ENCODE measurements at places on chromosomes 5 and 9.

DNA sequence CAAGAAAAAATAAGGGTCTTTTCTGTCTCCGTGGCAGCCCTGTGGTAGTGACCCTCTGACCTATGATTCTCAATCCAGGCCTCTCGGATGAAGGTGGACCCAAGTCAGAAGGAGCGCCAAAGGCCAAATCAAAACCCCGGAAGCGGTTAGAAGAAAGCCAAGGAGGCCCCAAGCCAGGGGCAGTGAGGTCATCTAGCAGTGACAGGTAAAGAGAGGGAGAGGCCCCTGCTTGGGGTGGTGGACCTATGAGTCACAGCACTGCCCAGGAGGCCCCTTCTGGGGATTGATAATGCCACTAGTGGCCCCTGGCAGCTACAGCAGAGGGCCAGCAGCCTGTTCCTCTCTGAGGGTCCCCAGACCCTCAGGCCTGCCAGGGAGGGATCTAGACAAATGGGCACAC lies 6.4 kb upstream of the SLC2A8 start:
- DNase-seq = no peak

- peak; percentile 71 for DNase-seq
Measured at GRCh38 chr9:23567516-23568165, 258.4 kb downstream of the ELAVL2 start.

DNA sequence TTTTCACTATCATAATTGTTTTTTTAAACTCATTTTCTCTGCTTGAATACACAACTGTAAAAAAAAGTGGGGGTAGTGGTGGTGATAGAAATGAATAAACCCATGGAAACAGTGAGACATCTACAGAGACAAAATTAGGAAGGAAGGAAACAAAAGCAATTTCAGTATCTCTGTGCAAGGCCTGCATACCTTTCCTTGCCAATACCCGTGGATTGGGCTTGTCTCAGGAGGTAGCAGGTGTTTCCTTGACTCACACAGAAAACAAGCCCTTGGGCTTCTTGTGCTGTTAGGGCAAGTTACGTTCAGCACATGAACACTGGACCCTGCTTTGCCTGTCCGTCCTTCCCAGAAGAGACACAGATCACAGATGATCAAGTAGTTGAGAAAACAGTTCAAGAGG lies 372.2 kb downstream of the ZSWIM6 start:
- DNase-seq = peak; percentile 37

GRCh38 chr9:13447843-13448422 lies 168.4 kb upstream of the MPDZ start:
- peak; percentile 68 for DNase-seq

DNA sequence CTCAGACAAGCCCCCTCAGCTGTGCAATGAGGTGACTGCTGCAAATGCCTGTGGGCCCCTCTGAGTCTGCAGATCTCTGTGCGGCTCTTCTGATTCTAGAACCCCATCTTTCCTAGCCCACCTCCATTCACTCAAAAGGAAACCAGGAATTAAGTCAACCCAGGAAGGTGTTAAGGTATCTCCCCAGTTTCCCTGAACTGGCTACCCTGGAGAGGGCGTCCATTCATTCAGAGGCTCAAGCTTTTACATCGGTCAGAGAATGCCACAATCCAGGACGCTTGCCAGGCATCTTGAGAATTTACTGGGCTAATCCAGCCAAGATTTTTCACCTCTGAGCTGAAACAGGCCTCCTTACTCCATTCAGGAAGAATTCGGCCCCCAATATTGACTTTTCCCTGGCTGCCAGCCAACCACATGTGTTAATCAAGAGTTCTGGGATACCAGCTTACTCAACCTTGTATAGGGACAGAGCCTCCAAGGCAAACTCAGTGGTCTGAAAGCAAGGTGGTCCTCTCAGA lies 889 bp upstream of the ADAMTS12 start:
- peak; percentile 72 for DNase-seq

DNA sequence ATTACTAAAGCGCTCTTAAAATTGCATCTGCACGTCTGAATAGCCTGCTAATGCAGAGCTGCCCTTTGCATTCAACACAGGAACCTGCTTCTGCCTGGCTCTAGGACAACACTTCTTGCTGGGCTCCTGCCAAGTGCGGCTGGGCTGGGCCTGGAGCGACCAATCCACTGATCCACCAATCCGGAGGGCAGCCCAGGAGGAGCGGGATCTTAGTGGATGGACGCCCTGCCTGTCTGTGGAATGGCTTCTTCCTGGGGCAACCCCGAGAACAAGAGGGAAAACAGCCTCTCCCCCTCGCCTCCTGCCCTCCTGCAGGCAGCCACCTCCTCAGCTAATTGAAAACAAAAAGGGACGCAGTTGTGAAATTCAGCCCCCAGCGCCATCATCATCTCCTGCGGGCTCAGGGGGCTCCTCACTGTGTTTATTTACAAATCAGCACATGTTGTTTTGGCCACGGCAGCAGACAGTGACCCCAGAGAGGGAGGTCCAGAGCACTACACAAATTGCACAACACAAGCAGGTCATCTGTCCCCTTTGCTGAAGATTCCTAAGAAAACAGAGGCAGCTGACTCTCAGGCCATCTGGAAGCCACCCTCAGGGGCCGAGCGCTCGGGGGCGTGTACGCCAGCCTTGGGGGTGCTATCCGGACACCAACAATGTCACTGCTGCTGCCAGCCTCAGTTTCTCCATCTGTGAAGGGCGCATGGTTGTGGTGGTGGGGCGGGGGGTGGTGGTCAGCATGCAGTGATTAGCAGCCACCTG lies 57.3 kb downstream of the GADD45G start:
- DNase-seq = peak; percentile 99

DNA sequence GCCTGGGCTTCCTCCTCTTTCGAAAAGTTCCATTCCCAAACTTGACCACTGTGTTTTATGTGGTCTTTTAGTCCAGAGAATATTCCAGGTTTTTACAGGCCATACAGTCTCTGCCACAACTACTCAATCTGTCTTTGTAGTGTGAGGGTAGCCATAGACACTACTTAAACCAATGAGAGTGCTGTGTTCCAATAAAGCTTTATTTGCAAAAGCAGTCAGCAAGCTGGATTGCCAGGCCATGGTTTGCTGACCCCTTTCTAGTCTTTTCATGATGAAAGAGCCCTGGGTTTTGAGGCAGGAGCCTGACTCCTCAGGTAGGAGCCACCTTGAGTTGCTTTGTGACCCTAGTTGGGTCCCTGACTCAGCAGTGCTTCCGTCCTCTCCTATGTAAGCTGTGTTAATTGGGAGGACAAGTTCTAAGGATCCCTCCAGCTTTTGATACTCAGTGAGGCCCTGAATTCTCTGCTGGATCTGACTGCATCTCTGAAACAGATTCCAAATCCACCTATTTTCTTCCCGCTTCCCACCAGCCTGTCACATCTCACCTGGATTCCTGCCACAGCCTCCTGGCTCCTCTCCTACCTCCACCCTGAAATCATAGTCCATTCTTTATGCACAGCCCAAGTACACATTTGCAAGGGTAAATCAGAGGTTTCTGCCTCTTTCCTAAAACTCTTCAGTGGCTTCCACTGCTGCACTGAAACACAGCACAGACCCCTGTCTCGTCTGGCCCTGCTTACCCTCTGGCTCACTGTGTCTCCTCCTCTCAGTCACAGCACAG lies 13.5 kb downstream of the GALNT10 start:
- no peak for DNase-seq

GRCh38 chr9:69542942-69543704 lies 129.0 kb downstream of the APBA1 start:
- DNase-seq = peak; percentile 52

DNA sequence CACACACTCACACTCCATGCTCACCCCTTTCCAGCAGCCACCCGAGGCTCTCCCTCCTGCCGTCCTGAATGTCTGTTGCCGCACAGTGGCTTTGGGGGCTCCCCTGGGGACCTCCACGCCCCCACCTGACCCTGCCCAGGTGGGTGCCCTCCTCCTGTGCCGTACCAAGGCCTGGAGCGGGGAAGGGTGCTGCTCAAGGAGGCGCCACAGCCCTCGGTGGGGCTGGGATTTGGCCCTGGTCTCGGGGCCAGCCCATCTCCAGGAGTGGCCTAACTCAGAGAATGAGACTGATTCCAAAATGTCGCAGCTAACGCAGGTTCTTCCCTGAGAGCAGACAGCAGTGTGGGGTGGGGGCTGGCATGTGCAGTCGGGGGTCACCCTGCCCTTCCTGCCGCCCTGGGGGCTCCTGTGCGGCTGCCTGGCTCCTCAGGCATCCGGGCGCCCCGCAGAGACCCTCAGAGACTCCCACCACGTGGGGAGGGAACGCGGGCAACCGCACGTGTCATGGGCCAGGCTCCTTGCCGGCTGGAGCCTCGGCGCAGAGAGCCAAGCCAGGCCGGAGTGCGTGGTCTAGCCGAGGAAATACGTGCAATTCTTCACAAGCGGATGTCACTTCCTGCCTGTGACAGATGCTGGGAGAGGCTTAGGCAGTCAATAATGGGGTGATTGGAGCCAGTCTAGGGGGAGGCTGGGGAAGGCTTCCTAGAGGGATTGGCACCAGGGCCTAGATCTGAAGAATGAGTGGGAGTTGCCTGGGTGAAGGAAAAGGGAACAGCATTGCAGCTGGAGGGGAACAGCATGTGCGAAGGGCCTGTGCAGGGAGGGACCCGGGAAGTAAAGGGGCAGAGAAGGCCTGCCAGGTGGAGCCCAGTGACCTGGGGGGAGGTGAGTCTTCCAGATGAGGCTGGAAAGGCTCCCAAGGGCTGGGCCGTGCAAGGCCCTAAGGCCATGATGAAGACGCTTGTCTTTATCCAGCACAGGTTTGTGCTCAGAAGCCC lies 44.1 kb downstream of the C9orf50 start:
- DNase-seq = peak; percentile 70

GRCh38 chr9:91755761-91756509 lies 194.1 kb downstream of the ROR2 start:
- DNase-seq = no peak

DNA sequence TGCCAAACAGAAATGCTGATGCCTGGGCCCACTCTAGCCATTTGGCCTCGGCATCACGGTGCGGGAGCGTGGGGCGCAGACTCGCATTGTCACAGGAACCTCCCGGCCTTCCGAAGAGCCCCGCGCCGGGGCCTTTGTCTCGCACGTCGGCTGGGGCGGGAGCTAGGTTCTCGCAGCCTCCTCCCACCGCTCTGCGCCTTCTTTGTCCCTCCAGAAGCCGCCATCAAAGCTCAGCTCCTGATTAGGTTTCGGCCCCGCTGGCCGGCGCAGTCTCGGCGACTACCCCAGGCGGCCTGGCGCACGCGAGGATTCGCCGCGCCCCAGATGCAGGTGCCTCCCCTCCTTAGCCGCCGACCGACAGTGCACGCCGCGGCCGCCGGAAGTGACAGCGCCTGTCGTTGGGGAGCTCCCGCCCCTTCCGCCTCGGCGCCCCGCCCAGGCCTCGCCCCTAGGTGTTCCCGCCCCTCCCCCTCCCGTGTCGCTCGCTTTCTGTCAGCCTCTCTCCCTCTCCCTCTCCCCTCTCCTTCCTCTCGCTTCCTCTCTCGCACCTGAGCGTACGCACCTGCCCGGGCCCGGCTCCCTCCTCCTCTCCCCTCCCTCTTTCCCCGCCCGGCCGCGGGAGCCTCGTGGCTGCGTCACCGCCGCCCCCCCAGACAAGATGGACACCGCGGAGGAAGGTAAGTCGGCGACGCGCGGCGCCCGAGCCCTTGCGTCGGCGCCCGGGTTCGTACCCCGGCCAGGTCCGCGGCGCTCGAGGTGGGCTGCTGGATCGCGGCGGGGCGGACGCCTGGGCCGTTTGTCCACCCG lies at the start of gene MARCHF6:
TSS of gene MARCHF6 (plus strand) at position 455 of the 807 bp plus-strand sequence. CDS start at position 659, 204 bp downstream.
- peak; percentile 96 for DNase-seq

DNA sequence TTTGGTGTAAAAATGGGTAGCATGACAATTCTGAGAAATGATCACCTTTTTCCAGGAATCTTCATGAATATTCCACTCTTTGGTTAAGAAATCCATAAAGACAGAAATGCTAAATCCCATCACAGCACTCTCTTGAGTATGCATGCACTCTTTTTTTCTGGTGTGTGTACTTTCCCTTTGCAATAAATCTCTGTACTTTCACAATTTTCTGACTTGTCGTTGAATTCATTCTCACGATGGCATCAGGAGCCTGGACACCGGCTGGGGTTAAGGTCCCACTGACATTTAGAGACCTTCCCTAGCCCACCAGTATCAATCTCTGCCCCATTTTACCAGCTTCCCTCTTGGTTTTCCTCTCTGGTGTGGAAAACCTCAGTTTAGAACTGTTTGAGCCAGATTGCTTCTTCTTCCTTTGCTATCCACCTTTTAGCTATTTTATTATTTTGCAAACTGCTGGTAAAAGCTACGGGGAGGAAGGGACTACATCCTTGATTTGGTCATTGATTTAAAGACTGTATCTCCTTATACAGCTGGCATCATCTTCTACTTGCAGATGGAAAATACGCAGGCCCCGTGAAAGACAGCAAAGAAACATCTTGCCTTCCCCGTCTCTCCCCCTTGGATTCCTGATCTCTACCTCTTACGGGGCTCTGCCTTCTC lies 59.9 kb upstream of the ZFR start:
- DNase-seq = peak; percentile 35

GRCh38 chr5:44907396-44907795 lies 98.6 kb downstream of the MRPS30 start:
- no peak for DNase-seq

DNA sequence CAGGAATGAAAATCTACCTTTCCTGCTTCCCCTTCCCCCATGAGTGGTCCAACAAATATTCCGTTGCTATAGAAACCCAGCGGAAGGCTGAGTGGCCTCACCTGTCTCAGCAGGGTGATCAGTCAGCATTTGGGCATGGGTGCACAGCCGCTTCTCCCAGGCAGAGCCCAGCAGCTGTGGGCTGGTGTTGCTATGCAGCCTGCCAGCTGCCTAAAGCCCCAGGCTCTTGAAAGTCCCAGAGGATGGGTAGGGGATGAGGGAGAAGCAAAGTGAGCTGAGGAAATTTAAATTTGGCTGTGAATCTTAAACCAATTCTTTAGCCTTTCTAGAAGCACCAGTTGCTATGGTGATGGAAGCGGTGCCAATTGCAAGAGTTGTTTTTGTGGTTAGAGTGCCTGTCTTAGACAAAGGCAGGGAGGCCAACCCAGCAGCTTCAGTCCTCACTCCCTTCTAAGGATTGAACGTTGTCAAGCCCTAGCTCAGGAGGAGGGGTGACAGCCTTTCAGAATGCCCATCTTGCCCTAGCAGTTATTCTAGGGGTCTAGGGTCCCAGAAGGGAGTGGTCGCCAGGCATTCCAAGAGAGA lies 151.5 kb upstream of the PITX1 start:
- peak; percentile 26 for DNase-seq

DNA sequence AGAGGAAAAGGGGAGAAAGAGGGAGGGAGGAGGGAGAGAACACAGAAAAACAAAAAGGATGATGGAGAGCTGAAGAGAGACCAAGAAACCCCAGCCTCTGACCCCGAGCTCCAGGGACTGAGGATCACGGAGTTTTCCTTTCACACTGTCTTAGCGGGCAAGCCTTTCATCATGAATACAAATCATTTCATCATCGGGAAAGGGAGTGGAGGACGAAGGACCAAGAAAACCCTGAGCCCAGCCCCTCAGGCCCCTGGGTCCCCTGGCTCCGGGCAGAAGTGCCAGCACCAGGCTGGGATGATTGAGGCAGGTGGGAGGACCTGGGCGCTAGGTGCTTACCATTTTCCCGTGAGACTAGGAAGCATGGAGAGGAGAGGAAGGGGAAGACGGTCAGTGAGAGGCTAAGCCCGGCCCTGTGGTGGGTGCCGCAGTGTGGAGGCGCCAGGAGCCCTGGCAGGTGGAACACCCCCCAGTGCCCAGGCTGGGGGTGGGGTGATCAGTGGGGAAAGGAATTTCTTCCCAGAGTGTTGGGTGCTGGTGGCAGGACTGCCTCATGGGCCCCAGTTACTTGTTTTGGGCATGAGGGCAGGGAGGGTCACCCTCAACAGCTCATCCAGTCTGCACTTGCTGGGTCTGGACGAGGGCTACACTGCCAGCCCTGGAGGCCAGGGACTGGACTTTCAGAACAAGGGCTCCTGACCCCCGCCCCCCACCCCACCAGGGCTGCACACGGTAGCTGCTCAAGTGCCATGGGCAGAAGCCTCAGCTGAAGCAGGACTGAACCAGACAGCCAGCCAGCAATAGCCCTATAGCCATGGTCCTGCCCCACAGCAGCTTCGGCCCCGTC lies 49.0 kb upstream of the SARDH start:
- no peak for DNase-seq
